ENCODE measurements at places on chromosomes 5 and 9.

- no peak for DNase-seq
Observed at GRCh38 chr5:5658226-5658625, 235.7 kb downstream of the ICE1 start.

- no peak for DNase-seq
Observed at GRCh38 chr9:135976531-135976930, 15.4 kb upstream of the UBAC1 start.

- DNase-seq = no peak
Observed at GRCh38 chr9:121268851-121269641, 1.1 kb downstream of the GSN start.

GRCh38 chr5:90381213-90381929 is 28.2 kb downstream of the CETN3 start:
- no peak for DNase-seq

GRCh38 chr9:124697326-124698200 is 73.5 kb downstream of the NR6A1 start:
- DNase-seq = no peak

DNA sequence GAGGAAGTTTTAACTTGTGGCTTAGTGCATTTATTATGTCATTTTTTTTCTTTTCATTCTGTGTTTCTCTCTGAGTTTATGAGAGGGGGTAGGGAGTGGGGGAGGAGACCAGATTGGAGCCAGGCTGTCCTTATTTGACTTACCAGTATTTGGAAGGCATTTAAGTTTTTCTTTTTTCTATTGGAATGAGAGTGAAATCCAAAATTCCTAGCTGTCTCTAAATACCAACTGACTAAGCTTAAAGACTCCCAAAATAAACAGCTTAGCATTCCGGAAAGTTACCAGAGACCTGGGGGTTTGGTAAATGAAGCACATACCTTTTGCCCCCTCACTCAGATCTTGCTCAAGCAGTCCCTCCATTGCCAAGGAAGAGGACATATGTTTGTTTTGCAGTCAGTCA is 581.9 kb upstream of the BRINP1 start:
- DNase-seq = no peak

DNA sequence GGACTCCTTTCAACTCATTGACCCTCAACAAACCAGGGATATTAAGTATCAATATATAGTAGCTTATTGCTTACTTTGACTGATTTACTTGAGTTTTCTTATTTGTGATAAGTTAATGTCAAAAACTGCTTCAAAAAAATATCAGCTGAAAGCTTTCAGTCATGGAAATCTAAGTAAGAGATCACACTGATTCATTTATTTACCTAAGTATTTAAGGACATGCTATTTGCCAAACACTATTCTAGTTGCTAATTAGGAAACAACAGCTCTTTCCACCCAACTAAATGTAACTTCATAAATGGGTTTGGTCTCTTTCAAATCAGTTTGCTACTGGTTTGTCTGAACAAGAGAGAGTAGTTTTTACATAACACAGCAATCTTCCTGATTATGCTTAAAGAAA is 48.2 kb downstream of the CHD1 start:
- no peak for DNase-seq

- no peak for DNase-seq
Observed at GRCh38 chr5:156253130-156253529, 73.8 kb upstream of the SGCD start.

DNA sequence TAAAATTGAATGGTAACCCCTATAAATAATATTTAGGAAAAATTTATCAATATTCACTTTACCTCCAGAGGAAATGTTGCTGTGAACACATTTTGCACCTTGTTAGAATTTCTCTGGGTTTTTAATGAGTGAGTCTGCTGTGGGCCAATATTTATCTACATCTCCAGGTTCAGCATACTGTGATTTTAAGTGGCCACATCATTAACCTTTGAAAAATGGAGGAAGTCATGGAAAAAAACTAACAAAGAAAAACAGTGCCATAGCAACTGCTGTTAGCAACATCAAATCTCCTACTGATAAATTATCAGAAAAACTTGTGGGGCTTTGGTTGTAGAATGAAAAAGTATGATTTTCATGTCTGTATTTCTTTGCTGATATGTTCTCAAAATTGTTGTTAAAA is 55.0 kb downstream of the CD180 start:
- no peak for DNase-seq

DNA sequence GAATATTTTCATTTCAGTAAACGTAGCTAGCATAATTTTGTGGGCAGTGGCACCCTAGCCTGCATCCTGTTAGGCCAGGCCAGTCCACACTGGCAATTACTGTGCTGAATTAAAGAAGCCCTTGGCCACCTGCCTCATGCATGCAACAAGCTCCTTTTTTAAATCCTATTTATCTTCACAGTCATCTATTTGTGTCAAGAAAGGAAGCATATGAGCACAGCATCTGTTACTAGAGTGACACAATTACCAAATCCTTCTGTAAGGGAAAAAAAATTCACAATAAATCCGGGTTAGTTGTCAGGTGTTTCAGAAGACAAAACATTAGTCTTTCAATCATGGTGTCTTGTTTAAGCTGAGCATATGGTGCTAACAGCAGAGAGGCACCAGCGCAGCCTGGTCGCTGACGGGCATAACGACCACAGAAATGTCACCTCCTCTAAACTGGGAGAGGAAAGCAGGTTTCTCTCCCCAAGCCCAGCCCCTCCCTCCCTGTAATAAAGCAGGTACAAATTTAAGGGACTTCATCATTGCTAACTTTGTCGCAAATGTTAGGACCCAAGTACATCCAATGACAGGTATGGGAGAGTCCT is 520.6 kb downstream of the CTNND2 start:
- DNase-seq = no peak

GRCh38 chr5:157817387-157817702 is 41.6 kb downstream of the CLINT1 start:
- DNase-seq = no peak

DNA sequence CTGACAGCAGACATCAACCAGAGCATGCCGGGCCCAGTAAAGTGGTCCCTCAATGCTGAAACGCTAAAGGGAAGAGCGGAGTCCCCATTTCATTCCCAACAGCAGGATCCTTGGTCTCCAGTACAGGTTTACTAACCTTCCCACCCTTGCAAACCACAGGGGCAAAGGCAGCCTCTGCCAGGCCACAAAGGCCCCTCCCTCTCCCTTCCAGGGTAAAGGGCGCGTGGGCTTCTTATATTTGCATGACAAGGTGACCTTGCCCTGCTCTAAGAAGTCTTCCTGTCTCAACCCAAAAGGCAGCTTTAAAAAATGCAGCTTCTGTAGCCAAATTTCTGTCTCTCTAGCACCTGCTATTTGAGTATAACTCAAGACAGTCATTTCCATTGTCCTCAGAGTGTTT is 131.5 kb upstream of the PTCH1 start:
- DNase-seq = no peak

DNA sequence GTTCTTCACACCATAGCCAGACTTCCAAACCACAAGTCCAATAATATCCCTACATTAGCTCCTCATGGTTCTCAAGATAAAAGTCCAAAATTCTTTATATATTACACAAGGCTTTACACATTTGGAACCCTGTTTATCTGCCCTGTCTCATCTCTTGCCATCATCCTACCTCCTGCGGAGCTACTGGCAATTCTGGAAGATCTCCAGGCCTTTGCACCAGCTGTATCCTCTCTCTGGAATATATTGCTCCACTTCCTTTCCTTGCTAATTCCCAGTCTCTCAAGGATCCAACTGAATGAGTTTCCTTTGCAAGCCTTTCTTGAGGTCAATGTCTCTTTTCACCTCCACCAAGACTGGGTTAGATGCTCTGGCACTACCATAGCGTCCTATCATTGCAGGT is 41.3 kb upstream of the MIER3 start:
- no peak for DNase-seq

DNA sequence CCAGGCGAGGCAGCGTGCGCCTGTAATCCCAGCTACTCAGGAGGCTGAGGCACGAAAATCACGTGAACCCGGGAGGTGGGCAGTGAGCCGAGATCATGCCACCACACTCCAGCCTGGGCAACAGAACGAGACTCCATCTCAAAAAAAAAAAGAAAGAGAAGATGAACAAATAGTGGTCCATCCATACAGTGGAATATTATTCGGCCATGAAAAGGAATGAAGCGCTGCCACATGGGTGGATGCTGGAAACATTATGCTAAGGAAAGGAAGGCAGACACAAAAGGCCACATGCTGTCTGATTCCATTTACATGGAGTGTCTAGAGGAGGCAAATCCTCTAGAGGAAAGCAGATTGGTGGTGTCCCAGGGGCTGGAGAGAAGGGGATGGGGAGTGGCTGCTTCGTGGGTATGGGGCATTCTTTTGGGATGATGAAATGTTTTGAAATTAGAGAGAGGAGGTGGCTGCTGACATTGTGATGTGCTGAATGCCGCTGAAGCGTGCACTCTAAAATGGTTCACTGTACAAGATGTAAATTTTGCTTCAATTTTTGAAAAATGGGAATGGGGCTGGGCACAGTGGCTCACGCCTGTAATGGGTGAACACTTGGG is 17.0 kb downstream of the PLPP7 start:
- DNase-seq = no peak

GRCh38 chr5:116681334-116682013 is 106.9 kb upstream of the SEMA6A start:
- DNase-seq = no peak

GRCh38 chr5:151106509-151106908 is 25.7 kb upstream of the TNIP1 start:
- no peak for DNase-seq

DNA sequence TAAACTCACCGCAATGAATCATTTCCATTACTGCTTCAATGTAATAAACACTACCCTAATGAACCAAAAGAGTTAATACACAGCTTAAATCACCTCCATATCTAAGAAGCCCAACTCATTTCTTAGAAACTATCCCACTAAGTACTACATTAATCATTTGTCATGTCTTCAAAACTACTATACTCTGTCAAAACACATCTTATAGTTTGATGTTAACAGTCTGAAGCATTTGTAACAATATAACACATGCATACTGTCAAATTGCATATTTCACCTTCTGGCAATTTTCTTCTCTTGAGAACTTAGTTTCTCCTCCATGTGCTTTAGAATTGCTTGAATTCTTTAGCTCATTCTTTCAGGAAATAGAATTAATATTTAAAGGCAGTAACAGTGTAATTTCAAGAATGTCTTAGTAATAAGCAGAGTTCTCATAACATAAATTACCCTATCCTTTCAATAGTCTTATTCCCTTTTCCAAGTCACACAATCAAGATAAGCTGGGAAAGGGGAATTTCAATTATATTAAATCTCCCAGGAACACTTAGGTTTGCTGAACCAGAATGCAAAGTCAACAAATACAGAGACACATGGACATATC is 199.7 kb downstream of the ATPSCKMT start:
- no peak for DNase-seq

GRCh38 chr9:93596399-93596798 is 20.0 kb downstream of the PHF2 start:
- no peak for DNase-seq

DNA sequence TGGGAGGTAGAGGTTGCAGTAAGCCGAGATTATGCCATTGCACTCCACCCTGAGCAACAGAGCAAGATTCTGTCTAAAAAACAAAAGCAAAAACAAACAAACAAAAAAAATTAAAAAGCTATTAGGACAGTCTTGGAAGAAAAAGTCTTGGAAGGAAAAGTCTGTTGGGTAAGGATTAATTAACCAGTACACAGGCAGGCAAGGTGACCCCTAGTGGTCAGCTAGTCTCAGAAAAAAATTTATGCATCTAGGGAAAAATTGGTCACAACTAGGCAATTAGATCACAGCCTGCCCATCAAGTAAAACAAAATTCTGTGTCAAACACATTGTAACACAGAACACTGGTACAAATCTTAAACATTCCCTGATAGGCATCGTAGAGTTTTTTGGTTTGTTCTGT is 6.7 kb upstream of the ANKRD18B start:
- DNase-seq = no peak

- DNase-seq = no peak
Observed at GRCh38 chr5:151492729-151493128, 45.3 kb downstream of the SLC36A1 start.

- no peak for DNase-seq
Observed at GRCh38 chr9:20402273-20402875, 219.9 kb downstream of the MLLT3 start.

GRCh38 chr9:127968042-127968441 is 12.7 kb downstream of the EEIG1 start:
- DNase-seq = no peak

- DNase-seq = peak; percentile 58
Observed at GRCh38 chr5:42949348-42950115, 90.6 kb downstream of the ANXA2R start.

DNA sequence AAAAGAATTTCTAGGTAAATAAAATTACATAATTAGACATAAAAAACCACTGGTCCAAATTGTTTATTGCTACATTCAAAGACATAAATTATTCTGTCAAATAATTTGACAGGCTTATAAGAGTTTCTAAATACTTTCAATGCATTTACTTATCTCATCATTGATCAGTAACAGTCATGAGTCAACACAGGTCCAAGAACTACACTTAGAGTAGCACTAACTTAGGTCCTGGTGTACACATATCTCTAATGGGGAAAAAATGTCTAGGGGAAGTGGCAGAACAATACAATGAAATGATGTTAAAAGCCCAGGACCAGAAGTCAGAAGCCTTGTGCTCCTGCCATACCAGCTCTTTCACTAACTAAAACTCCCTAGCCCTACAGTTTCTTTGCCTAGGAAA is 96.5 kb upstream of the SLCO6A1 start:
- DNase-seq = no peak

DNA sequence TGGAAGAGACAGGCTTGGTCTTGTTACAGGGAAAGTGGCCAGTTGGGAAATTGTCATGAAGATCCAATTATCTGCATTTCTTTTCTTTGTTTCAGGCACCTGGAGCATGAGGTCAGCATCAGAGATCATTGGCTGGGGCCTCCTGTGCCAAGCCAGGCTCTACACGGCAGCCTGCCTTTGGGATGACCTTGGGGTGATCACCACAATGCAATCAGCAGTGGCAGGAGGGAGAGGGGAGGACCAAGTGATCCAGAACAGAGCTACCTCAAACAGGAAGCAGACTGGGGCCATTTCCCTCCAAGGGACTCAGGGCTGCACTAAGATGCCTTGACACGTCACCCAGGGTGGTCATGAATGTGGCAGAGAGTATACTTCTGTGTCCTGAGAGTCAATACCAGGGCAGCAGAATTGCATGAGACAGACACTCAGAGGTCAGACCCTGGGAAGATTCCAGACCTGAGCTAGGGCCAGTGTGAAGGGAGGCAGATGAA is 8.9 kb downstream of the SMIM23 start:
- no peak for DNase-seq

All from naive thymus-derived CD4-positive, alpha-beta T cell (primary cell).